ENCODE measurements at places on chromosomes 6 and 20.

DNA sequence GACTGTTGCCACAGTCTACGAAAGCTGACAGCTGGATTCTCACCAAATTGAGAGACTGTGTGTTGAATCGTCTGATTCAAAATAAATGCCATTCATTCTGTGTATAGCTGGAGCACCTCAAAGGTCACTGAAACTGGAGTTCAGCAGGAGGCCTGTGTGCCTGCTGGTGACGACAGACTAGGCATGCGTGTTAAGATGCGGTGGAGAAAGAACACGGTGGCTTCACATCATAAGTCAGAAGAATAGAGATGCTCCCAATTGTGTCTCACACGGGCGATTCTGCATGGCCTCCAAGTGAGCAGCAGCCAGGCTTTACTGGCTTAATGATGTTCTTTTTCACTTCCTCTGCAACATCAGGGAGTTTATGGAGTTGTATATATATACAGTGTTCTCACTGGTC lies 32.3 kb downstream of the SNHG17 start:
- no peak for DNase-seq

GRCh38 chr6:63307581-63308246 lies 12.1 kb downstream of the LGSN start:
- peak; percentile 13 for DNase-seq

GRCh38 chr6:139047677-139048076 lies 19.1 kb downstream of the ABRACL start:
- no peak for DNase-seq

- DNase-seq = no peak
These were observed 15.3 kb downstream of the GMEB2 start for GRCh38 chr20:63611646-63612045.

DNA sequence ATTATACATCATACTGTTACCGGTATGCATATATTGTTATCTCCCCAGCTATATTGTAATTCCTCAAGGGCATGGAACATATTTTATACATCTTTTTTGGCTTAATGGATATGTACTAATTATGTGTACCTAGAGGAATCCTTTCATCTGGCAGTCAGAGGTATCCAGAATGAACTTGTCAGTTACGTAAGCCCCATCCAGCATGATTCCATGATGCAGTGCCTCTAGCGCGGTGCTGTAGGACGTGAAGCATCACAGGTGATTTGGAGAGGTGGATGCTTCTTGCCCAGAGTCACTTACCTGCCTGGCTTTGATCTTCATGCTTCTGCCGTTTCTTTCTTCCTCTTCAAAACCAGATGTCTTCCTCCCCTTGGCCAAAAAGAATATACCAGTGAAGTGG lies 159.1 kb downstream of the UST start:
- DNase-seq = no peak

DNA sequence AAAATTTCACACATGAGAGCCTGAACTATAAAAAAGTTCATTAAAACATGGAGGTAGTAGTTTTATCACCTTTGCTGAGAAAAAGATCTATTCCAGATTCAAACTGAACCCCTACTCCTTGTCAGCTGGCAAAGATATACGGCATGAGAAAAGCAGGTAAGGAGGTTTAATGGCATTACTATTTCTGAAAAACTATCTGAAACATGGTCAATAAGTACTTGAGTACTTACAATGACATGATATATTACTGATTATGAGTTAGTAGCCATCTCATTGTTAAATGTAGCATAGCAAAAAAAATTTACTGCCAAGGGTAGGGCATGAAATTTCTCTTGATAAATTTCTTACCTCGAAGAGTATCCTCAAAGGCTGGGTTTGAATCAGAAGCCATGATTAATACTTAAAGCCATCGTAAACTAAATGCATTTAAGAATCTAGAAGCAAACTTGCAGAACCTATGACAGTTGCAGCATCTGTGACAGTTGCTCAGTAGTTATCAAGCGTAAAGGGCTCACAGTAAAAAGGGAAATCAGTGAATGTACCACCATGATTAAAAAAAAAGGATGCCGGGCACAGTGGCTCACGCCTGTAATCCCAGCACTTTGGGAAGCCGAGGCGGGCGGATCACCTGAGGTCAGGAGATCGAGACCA lies 8.7 kb downstream of the SLC17A5 start:
- DNase-seq = no peak

GRCh38 chr6:91569071-91569470 lies 982.2 kb upstream of the MAP3K7 start:
- no peak for DNase-seq

DNA sequence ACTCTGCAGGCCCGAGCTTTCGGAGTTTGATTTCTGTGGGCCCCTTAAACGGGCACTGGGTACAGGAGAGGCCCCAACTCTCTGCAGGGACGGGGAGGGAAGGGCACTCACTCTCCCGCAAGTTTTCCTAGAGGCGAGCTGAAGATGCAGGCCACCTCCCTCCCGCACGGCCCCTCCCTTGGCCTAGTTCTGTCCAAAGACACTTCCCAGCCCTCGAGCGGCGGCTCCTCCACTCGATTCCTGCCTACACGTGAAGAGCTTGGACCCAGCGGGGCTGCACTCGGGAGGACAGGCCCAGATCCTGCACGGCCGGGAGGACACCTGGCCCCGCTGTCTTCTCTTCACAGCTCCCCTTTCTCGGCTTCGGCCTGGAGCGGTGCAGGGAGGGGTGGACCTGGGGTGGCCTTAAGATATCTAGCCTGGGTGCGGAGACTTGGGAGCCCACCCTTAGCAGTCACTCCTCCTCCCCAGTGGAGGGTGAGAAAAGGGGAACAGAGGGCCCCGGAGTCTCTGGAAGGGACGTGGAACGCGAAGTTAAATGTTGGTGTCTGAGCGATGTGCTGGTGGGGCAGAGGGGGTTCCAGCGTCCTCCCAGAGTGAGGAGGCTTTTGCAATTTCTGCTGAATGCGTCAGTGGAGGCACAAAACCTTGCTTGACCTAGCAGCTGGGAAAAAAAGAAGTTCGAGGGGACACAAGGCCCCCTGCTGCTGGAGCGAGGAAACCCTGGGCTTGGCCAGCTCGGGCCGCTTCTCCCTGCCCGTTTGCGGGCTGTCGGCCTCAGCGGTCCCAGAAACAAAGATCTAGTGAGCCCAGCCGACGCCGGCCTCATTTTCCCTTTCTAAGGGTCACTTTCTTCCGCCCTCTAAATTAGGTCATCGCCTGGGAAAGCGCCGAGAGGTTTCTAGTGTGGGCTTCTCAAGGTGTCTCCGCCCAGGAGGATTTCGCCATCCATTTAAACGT lies 4.9 kb downstream of the OLIG3 start:
- DNase-seq = no peak

DNA sequence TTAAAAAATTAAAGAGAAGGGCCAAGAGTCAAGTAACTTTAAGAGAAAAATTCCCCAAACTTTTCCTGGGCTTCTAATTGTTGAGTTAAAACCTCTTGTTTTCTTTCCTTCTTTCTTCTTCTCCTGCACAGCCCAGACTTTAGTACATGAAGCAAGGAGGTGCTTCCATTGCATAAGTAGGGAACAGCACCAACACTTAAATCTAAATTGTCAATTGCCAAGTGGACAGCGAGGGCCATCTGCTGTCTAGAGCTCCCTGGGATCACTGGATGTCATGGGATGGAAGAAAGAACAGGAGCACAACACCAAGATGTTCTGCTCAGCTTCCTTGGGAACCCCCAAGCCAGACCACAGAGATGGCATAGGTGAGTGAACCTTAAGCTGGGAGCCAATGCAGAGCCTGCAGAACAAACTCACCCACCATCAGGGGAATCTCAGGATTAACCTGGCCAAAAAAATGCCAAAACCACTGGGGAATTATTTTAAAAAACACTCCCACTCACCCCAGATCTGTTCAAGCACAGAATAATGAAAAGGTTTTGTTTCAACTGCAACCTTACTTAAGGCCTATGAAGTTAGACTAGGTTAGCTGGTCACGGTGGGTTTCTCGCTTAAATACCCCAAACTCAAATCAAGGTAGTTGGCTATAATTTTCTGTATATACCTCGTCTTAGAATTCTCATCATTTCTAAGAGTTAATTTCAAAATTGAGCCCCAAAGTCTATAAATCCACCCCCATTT lies 67.8 kb downstream of the TNFRSF21 start:
- DNase-seq = no peak

DNA sequence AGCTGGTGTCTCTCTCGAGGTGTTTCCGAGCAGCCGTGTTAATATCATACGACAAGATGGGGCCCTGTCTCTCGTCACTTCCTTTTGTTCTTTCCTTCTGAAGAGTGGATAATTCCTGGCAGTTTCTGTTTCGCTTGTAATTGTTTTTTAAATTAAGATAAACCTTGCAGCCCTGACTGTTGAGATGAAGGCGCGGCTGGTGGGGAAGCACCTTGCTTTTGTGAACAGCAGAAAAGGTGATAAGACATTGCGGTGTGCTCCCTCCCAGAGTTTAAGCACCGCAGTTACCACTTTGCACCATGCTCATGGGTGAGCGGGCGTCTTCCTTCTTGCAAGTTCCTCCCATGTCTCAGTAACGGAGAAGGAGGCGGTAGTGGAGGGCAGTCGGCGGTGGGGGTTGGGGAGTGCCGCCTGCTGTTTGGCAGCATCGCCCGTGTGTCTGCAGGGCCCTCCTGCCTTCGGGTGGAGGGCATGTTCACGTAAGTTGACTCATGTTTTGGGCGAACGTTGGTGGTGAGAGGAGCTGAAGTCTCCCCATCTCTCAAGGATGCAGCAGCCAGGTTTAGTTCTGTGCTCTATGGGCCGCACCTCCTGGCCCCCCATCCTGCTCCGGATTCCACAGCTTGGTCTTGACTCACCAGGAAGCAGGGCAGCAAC lies 345.9 kb downstream of the TAF4 start:
- DNase-seq = no peak

GRCh38 chr20:34582911-34583310 lies 24.4 kb downstream of the MAP1LC3A start:
- no peak for DNase-seq

DNA sequence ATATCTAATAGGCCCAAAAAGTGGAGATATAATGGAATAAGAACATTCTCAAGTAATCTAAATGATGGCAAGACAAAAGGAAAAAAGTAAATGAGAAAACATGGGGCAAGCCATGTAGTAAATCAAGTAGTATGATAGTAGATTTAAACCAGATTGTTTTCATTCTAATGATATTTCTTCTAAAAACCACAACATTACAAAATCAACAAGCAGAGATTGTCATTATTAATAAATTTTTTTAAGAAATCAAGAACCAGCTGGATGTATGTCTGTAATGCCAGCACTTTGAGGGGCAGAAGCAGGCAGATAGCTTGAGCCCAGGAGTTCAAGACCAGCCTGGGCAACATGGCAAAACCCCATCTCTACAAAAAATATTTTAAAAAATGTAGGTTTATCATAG lies 155.0 kb downstream of the RNGTT start:
- no peak for DNase-seq

- no peak for DNase-seq
These were observed 1007.9 kb upstream of the CITED2 start for GRCh38 chr6:140382355-140382754.

GRCh38 chr20:2780948-2781347 lies 19.5 kb downstream of the CPXM1 start:
- no peak for DNase-seq

GRCh38 chr20:47801079-47801478 lies 15.8 kb upstream of the SULF2 start:
- DNase-seq = no peak

- no peak for DNase-seq
These were observed 184.4 kb downstream of the CDH26 start for GRCh38 chr20:60142587-60142986.

DNA sequence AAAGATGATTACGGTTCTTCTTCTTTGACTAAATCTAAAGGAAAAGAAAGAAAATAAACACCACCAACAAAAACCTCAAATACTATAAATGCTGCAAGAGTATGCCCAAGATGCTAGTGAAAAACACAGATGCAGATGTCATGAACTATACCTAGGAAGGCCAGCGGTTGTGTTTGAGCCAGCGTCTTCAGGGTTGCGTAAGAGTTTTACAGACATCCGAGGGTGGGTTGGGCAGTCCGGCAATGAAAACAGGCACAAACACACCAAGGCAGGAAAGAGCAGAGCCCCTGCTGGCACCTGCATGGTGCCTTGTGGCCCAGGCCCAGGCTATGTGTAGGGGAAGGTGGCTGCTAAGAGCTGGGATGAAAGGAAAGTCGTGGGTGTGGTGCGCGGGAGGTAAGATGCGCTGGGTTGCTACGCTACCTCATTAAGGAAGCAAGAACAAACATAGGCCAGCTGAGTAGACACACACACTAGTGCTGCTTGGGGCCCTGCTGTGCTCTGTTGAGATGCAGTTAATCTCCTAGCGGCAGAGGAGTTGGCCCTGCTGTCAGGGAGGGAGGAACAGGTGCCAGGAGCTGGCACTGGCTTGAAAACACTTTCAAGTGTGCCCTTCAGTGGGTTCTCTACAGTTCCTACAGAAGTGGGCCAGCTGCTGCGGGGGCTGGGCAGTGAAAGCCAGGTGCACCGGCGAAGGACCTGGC lies 170.2 kb upstream of the PLN start:
- peak; percentile 97 for DNase-seq

- DNase-seq = no peak
These were observed 218.3 kb downstream of the PREX1 start for GRCh38 chr20:48609491-48609978.

DNA sequence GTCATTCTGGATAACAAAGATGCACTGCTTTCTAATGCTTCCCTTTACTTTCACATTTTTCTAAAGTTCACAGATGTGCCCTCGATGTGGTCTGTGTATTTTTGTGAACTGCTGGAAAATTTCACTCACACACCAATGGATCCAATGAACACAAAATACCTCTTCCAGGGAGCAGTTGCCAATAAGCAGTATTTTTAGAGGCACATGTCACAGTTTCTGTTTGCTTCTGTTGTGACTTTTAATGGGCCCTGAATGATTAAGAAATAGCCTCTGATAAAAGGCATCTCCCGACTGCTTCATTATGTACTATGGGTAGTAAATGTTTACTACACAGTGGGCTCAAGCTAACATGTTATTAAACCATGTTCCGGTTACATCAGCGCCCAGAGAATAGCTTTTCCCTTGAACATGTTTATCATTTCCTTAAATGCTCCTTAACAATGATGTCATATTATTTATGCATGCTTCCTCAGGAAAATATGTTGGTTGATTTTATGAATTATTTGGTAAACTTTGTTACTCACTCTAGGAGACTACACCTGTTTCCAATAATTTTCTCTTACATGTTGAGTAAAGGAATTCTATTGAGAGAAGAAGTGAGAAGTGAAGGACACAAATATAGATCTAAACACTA lies 188.0 kb downstream of the KCNQ5 start:
- DNase-seq = no peak

- DNase-seq = no peak
These were observed 144.7 kb downstream of the MYO6 start for GRCh38 chr6:75893776-75894152.

DNA sequence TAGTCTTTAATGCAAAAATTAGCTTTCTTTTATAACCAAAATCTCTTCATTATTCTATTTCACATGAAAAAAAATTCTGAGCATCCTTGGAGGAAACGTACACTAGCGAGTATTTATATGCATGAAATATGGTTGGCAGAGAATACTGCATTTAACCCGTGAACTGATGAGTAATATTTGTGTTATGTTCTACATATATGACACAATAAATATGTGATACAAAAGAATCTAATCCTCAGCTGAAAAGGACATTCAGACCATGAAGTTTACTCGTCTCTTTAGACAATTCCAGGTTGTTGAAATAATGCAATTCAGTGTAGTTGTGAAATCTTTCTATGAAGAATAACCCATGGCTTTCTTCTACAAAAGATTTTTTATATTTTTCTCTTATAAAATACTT lies 524.8 kb upstream of the MAN1A1 start:
- DNase-seq = no peak

Measured in NCI-H2081 (cell line).